Panc1 (cell line): ENCODE measurements at places on chromosomes 11 and 22. TPM values are rescaled to one million over a fixed set of nuclear protein-coding genes. Genes with fewer than 3 reads are reported as not detected.

GRCh38 chr11:11227296-11228085 is 125.6 kb downstream of the CSNK2A3 start:
- DNase-seq = no peak

GRCh38 chr11:116192509-116193210 is 580.1 kb downstream of the BUD13 start:
- no peak for DNase-seq

DNA sequence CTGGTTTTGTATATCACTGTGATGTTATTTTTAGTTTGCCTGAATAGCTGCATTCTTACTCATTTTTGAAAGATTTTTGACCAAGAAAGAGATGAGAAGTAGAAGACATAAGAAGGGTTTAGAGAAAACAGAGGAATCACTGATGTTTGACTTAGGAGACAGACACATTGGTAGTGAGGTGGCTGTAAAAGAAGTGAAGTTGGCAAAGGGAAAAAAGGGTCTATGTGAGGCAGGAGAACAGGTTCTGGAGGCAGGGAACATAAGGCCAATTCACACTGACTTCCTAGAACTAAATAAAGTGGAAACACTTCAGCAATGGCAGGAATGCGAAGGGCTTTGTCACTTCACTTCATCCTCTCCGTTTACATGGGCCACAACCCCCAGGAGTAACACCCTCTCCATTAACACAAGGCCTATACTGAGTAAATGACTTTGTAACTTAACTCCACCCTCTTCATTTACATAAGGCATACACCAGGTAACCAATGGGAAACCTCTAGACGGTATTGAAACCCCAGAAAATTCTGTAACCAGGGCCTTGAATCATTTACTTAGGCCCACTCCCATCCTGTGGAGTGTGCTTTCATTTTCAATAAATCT is 36.5 kb downstream of the CTSC start:
- DNase-seq = no peak

GRCh38 chr22:30890686-30891442 is 77.7 kb downstream of the MORC2 start:
- DNase-seq = peak; percentile 7

DNA sequence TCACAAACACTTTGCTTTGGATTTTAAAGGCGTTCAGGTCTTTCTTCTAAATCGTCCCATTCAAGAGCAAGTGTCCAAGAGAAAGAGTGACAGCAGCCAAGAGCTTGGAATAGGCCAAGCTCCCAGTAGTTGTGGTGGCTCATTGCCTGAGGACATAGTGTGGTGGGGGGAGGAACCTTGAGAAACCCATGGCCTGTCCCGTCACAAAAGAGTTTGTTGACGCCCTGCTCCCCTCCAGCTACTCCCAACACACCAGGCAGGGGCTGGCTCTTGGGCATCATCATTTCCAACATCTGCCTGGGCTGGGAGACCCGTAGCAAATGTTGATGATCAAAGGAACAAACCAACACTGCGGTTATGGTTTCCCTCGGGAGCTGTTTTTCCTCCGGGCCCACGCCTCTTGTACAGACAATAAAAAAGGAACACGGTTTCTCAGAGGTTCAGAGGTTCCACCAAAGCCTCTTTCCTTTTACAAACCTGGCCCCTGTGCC is 20.8 kb downstream of the FADS3 start:
- DNase-seq = no peak

- no peak for DNase-seq
These were observed 557 bp downstream of the GTPBP1 start for GRCh38 chr22:38706101-38706900.

GRCh38 chr11:13480198-13480597 is 15.6 kb downstream of the PTH start:
- DNase-seq = no peak

DNA sequence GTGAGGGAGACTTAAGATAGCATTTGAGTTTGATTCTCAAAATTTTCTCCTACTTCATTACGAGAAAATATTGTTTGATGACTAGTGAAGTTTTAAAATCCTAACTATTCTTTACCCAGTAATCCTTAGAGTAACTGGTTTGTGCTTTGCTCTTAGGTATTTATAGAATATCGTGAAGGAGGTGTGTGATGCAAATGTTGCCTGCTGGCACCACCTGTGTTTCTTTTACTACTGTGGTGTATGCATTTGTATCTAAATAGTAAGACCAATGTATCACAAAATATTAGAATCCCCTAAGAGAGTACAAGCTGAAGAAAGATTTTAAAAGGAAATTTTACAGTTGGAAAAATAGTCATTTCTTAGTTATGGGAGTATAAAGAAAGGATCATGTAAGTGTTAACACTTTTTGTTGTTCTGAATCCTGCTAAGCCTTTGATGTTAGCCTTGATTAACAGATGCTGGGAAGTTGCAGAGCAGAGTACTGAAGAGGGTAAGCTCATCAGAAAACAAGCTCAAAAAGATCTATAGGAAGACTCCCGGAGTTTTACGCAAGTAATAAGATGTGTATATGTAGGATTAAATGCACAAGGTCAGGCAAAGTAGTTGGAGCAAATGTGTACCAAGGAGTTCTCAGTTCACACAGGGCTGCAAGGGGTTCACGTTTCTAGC is 102.2 kb upstream of the SLC6A5 start:
- DNase-seq = no peak

The SERPINH1 gene
- total RNA-seq = 89.8 TPM

The NUP98 gene
- total RNA-seq = 244 TPM
